ENCODE measurements at places on chromosomes 1 and 21. TPM values are rescaled to one million over a fixed set of nuclear protein-coding genes. Genes with fewer than 3 reads are reported as not detected.

GRCh38 chr1:238738892-238739291 is 647.5 kb upstream of the CHRM3 start:
- H3K27me3 ChIP-seq: no peaks in the 10 kb centered on the region
- DNase-seq: no peak

GRCh38 chr1:8962812-8963530 is 17.3 kb downstream of the CA6 start:
- H3K4me3 ChIP-seq: no peak overlapping the region
- no peak overlapping the region for H3K27ac ChIP-seq
- no peaks in the 10 kb centered on the region for H3K27me3 ChIP-seq
- no peaks in the 10 kb centered on the region for H3K4me1 ChIP-seq
- no peak for DNase-seq

DNA sequence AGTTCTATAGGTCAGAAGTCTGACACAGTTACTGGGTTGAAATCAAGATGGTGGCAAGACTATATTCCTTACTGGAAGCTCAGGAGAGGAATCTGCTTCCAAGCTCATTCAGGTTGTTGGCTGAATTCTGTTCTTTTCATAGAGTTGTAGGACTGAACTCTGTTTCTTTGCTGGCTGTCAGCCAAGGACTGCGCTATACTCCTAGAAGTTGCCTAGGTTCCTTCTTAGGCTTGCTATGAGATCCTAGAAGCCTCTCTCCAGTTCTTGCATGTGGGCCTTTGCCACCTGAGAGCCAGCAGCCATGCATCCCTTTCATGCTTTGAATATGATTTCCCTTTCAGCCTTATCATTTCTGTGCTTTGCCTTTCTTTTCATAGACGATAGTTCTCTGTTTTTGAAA is 176.4 kb downstream of the RPS6KC1 start:
- no peaks in the 10 kb centered on the region for H3K27me3 ChIP-seq
- no peak for DNase-seq
- H3K36me3 ChIP-seq: no peaks in the 10 kb centered on the region
- H3K4me3 ChIP-seq: no peak overlapping the region

HSPG2 gene
- total RNA-seq: 846 TPM

DNA sequence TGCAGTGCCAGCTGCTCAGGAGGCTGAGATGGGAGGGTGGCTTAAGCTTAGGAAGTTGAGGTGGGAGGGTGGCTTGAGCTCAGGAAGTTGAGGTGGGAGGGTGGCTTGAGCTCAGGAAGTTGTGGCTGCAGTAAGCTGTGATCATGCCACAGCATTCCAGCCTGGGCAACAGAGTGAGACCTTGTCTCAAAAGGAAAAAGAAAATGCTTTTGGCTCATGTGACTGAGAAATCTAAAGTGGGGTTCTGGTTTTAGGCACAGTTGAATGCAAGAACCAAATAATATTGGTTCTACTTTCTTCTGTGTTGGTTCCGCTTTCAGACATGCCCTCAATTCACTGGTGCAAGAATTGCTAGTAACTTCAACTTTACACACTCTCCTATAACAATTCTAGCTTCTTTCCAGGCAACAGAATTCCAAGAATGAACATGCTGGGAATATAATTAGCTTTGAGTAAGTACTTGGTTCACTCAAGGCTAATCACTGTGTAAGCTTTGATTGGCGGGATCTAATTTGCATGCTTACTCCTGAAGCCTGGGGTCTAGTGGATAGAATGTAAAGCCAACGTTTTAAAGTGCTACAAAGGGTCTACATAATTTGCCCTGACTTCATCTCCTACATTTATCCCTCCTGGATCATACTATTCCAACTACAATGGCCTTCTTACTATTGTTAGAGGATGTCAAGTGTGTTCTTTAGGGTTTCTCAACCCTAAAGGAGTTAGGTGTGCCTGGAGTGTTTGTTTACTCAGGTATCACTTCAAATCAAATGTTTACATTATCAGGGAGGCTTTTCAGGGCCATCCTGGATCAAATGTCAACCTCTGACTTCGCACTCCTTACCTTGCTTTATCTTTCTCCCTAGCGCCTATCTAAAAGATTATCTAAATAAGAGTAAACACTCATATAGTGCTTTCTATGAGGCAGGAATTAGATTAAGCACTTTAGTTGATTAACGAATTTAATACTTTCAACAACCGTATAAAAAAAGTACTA is 115.1 kb downstream of the SLC16A1 start:
- H3K4me3 ChIP-seq: no peak overlapping the region
- no peaks in the 10 kb centered on the region for H3K36me3 ChIP-seq
- H3K27me3 ChIP-seq: no peaks in the 10 kb centered on the region
- H3K27ac ChIP-seq: no peak overlapping the region
- no peaks in the 10 kb centered on the region for H3K4me1 ChIP-seq

DNA sequence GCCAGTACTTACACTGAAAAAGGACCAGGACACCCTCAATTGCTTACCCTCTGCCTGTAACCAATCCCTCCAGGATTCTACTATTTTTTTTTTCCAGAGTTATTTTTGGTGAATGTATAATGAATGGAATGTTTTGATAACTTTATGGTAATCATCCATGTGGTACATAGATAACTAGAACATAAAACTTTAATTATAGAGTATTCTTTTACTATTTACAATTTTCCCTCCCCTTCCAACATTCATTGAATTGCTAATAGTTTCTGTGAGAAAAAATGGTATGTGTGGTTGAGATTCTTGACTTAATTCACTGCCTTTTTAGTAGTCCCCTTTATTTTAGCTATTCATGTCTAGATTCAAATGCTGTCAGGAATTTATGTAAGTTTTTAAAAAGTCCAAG is 164.6 kb downstream of the CYYR1 start:
- H3K27me3 ChIP-seq: no peaks in the 10 kb centered on the region
- no peak overlapping the region for H3K27ac ChIP-seq
- peaks cover 10% of the 10 kb centered on the region for H3K4me1 ChIP-seq
- H3K4me3 ChIP-seq: no peak overlapping the region

DNA sequence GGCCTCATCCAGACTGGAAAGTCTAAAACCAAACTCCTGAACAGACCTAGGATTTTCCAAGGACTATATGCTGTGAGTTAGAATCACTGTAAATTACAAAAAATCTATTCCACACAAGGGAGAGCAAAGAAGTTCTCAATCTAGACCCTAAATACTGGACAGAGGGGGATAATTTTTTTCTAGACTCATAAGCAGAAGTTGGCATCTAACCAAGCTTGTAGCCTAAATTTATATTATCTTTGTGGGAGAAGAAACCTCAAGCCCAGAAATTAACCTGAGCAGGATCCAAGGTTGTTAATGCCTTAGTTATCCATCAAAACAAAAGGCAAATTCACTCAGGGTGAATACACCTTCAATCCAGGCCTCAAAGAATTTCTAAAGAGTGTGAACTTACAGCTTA is 290.2 kb downstream of the SMYD3 start:
- H3K27ac ChIP-seq: no peak overlapping the region
- no peak overlapping the region for H3K4me3 ChIP-seq
- no peaks in the 10 kb centered on the region for H3K4me1 ChIP-seq
- no peak for DNase-seq

- H3K4me1 ChIP-seq: peaks cover 20% of the 10 kb centered on the region
- H3K36me3 ChIP-seq: no peaks in the 10 kb centered on the region
- no peak overlapping the region for H3K27ac ChIP-seq
- no peak overlapping the region for H3K4me3 ChIP-seq
Measured at GRCh38 chr1:68361346-68361910, 88.3 kb downstream of the RPE65 start.

DNA sequence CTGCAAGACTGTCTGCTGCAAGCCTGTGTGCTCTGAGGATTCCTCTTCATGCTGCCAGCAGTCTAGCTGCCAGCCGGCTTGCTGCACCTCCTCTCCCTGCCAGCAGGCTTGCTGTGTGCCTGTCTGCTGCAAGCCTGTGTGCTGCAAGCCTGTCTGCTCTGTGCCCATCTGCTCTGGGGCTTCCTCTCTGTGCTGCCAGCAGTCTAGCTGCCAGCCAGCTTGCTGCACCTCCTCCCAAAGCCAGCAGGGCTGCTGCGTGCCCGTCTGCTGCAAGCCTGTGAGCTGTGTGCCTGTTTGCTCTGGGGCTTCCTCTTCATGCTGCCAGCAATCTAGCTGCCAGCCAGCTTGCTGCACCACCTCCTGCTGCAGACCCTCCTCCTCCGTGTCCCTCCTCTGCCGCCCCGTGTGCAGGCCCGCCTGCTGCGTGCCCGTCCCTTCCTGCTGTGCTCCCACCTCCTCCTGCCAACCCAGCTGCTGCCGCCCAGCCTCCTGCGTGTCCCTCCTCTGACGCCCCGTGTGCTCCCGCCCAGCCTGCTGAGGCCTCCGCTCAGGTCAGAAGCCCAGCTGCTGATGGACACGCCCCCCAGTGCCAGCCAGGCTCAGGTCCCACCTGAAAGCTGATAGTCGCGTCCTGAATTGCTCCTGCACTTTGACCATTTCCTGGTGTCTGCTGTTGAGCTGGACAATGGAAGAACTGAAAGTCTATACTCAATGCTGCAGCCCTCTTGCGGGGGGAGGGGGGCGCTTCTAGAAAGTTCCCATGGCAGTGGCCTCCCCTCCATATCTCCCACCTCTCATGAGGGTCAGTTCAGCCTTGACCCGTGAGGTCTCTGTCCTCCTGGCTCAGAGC is 1.2 kb downstream of the KRTAP10-4 start:
- no peak overlapping the region for H3K27ac ChIP-seq
- no peak overlapping the region for H3K4me3 ChIP-seq
- H3K27me3 ChIP-seq: no peaks in the 10 kb centered on the region
- DNase-seq: no peak
- no peaks in the 10 kb centered on the region for H3K4me1 ChIP-seq

- H3K27me3 ChIP-seq: no peaks in the 10 kb centered on the region
- H3K27ac ChIP-seq: peak overlapping the region; percentile 87
- H3K4me1 ChIP-seq: peaks cover 45% of the 10 kb centered on the region
- H3K36me3 ChIP-seq: no peaks in the 10 kb centered on the region
- DNase-seq: no peak
Measured at GRCh38 chr1:234498448-234499118, 19.6 kb upstream of the TARBP1 start.

GRCh38 chr1:32454726-32455125 is 10.1 kb upstream of the ZBTB8B start:
- H3K4me3 ChIP-seq: no peak overlapping the region
- no peaks in the 10 kb centered on the region for H3K36me3 ChIP-seq
- no peak for DNase-seq
- H3K27me3 ChIP-seq: no peaks in the 10 kb centered on the region
- H3K4me1 ChIP-seq: no peaks in the 10 kb centered on the region
- H3K27ac ChIP-seq: no peak overlapping the region

GLIS1 gene
- 2.6 TPM for total RNA-seq

MYBPH gene
- total RNA-seq: not detected

DNA sequence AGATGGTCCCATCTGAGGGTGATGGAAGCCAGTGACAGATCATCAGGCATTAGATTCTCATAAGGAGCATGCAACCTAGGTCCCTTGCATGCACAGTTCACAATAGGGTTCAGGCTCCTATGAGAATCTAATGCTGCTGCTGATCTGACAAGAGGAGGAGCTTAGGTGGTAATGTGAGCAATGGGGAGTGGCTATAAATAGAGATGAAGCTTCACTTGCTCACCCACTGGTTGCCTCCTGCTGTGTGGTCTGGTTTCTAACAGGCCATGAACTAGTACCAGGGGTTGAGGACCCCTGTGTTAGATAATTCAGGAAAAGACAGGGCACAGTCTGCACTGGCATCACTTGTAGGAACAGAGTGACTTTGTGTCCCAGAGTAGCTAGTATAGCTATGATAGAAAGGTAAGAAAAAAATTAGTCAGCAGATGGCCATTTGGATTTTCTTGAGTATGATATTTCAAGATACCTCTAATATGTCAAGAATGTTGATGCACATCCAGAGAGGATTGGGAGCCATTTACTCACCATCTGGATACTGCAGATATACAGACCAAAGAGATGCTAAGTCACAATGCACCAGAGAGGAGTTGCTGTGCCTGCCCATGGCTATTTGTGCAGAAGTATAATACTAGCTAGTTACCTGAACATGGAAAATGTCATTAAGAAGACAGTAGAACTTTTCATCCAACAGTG is 53.6 kb downstream of the ADCY10 start:
- DNase-seq: no peak
- no peak overlapping the region for H3K4me3 ChIP-seq
- no peaks in the 10 kb centered on the region for H3K36me3 ChIP-seq

RNF186 gene
- total RNA-seq: not detected

DNA sequence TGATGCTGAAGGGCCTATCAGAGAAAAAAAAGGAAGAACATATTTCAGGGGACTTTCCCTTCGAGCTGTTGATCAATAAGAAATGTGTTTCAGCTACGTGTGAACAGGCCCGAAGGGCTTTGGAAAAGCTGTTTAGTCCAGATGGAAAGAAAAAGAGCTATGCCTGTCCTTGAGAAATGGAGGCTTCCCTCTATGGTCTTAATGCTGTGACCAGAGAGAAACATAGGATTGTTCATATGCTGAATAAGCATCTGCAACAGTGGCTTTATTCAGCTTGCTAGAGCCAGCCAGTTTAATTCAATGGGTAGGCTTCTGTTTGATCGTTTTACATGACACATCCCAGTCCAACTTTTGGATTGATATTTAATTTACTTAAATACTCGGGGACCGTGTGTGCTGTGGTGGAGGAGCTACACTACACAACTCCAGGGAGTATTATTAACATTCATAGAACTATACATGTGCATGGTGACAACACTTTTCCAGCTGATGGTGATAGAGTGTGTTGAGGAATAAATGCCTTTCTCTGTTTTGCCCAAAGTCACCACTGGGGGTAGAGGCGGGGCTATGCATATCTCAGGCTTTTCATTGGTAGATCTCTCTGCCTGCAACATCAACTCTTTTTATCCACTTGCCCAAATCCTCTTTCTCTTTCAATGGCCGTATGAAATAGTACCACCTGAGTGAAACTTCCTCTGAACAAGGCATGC is 106.7 kb upstream of the C8B start:
- H3K27ac ChIP-seq: no peak overlapping the region
- H3K4me3 ChIP-seq: no peak overlapping the region
- H3K4me1 ChIP-seq: peaks cover 17% of the 10 kb centered on the region

- peak; percentile 31 for DNase-seq
- no peaks in the 10 kb centered on the region for H3K36me3 ChIP-seq
- H3K27me3 ChIP-seq: no peaks in the 10 kb centered on the region
- peak overlapping the region; percentile 21 for H3K4me3 ChIP-seq
Measured at GRCh38 chr21:38985568-38986378, 180.0 kb downstream of the ETS2 start.

TP73 gene
- total RNA-seq: not detected

CDC20 gene
- 0.41 TPM for total RNA-seq

PEAR1 gene
- 34.9 TPM for total RNA-seq

DNA sequence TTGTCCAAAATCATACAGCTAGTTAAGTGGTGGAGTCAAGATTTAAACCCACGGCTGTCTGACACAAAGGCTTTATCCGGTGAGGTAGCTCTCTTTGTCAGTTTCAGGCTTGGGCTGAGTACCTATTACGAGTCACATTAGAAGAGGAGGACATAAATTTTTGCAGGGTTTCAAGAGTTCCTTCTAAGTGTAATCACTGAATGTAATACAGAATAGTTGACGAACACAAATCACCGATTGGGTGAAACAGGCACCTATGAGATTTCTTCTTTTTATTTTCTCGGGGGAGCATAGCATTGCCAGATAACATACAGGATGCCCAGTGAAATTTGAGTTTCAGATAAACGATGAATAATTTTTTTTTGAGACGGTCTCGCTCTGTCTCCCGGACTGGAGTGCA is 847 bp downstream of the PSMD4 start:
- peak overlapping the region; percentile 61 for H3K27ac ChIP-seq
- H3K4me3 ChIP-seq: peak overlapping the region; percentile 89
- H3K27me3 ChIP-seq: no peaks in the 10 kb centered on the region
- peaks cover 9% of the 10 kb centered on the region for H3K4me1 ChIP-seq
- H3K36me3 ChIP-seq: no peaks in the 10 kb centered on the region

GRCh38 chr1:91603409-91603808 is 102.8 kb downstream of the CDC7 start:
- H3K4me3 ChIP-seq: no peak overlapping the region
- H3K4me1 ChIP-seq: no peaks in the 10 kb centered on the region
- no peaks in the 10 kb centered on the region for H3K36me3 ChIP-seq

GRCh38 chr1:245592189-245592460 is 437.3 kb downstream of the KIF26B start:
- no peak overlapping the region for H3K4me3 ChIP-seq
- H3K27me3 ChIP-seq: no peaks in the 10 kb centered on the region

Measured in thoracic aorta (tissue), 2 donors.